Frontal cortex (tissue), 4 donors: ENCODE measurements at places on chromosomes 13 and 19. TPM values are rescaled to one million over a fixed set of nuclear protein-coding genes. Genes with fewer than 3 reads are reported as not detected.

DNA sequence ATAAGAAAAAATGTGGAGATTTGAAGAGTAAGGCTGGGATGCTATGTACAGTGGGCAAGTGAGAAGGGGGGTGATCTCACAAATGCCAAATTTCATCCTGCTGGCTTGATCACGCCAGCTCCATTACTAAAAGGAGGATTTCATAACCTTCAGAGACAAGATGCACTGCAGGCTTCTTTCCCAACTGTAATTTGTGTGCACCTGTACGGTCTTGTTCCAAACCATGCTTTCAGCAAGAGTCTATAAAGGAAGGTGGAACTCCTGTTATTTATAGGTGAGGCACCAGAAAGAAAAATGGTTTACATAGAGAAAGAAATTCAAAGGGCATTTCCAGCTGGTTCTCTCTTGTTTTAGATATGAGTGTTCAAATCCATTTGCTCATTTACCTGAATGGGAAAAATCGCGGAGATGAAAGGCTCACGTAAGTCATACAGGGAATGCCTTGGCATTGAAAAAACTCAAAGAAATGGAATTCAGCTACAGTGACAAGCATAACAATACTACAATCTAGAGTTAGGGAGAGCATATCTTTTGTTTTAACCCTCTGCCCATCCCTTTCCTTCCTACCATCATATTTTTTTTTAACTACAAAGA, 13.3 kb downstream of the EFNB2 start:
- DNase-seq = no peak

GRCh38 chr13:24627946-24628345, 52.3 kb upstream of the ATP12A start:
- no peak for DNase-seq

- DNase-seq = no peak
Observed at GRCh38 chr13:46686171-46686570, 110.8 kb downstream of the ESD start.

DNA sequence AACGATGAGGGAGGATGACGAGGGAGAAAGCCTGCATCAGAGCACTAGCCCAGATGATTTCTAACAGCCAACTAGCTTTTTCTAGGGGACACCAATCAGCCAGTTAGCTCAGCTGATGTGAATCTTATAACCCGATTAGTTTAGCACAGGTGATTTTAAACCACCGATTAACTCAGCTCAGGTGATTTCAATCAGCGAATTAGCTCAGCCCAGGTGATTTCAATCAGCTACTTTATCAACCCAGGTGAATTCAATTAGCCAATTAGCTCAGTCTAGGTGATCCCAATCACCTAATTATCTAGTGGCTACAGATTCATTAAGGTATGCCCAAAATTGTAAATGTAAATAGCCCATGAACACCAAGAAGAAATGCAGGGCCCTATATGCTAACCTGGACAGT, 146.9 kb downstream of the ZNF486 start:
- no peak for DNase-seq

GRCh38 chr19:47036097-47036651, 12.2 kb downstream of the TMEM160 start:
- no peak for DNase-seq

GRCh38 chr13:47628666-47629065, 372.4 kb downstream of the SUCLA2 start:
- DNase-seq = no peak

GRCh38 chr13:56271686-56272085, 869.0 kb upstream of the PRR20A start:
- DNase-seq = no peak

- DNase-seq = no peak
Observed at GRCh38 chr13:73754727-73755292, 379.4 kb downstream of the KLF12 start.

DNA sequence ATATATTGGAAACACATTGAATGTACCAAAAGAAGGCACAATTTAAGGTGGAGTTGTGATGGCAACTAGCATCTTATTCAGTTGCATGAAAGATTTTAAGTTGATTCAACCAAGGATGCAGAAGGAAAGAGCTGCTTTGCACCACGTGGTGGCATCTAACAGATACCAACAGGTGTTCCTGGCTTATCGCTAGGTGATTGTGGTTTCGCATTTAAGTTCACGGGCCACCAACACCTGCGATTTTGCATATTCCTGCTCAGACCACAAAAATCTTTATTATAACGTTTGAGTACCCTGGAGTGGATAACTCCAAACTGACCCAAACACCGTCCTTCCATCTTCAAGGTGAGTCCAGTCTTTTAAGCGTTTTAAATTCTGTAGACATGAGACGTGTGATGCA, 45.3 kb downstream of the RGCC start:
- no peak for DNase-seq

- peak; percentile 47 for DNase-seq
Observed at GRCh38 chr19:18596752-18597157, 8.2 kb downstream of the REX1BD start.

Gene YJEFN3
- total RNA-seq = 5.7 TPM

Gene PTH2
- total RNA-seq = not detected

Gene PCP2
- not detected for total RNA-seq

Gene OR7D2
- total RNA-seq = not detected
